ENCODE measurements at places on chromosomes 2 and 18.
A peak's percentile ranks its signal among the peaks of the same experiment; 100 is the strongest.

DNA sequence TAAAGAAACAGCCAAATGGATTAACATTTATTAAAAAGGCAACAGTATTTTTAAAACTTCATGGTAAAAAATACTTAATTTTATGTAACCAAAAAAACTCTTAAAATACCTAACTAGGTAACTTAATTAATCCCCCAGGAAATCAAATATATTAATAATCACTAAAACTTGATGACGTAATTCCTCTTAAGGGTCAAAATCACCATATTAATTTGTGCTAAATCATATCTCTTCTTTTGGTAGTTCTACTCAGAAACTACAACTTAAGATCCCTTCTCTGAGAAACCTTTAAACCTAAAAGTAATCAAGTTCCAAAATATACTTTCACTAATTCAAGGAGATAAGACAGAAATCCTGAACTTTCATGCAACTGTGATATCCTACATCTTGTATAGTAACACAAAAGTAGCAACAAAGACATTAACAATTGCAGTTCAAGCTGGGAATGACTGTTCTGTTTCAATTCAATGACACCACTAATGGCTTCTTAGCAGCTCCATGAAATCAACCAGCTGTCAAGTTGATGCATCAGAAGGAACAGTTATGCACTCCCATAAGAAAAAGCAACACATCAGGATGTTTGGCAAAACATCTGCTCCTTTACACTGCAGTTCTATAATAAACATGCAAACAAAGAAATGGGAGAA lies 4.0 kb downstream of the BAZ2B start:
- peak; percentile 45 for DNase-seq

DNA sequence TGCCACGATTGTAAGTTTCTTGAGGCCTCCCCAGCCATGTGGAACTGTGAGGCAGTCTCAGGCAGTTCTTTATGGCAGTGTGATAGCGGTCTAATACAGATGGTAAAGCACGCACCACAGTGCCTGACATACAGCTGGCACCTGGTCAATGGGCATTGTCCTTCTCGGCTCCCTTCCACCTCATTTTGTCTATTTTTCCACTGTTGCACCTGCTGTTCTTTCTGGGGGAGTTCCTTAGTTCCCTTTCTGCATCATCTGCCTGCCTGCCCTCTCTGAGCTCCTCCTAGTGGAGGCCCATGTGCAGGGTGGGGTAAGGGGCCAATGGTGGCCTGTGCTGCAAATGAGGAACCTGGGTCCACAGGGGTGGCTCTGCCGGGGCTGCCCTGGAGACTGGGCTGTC lies 157.6 kb downstream of the LPIN1 start:
- DNase-seq, result no peak

GRCh38 chr2:224646242-224646846 lies 61.2 kb upstream of the CUL3 start:
- DNase-seq, result peak; percentile 11

DNA sequence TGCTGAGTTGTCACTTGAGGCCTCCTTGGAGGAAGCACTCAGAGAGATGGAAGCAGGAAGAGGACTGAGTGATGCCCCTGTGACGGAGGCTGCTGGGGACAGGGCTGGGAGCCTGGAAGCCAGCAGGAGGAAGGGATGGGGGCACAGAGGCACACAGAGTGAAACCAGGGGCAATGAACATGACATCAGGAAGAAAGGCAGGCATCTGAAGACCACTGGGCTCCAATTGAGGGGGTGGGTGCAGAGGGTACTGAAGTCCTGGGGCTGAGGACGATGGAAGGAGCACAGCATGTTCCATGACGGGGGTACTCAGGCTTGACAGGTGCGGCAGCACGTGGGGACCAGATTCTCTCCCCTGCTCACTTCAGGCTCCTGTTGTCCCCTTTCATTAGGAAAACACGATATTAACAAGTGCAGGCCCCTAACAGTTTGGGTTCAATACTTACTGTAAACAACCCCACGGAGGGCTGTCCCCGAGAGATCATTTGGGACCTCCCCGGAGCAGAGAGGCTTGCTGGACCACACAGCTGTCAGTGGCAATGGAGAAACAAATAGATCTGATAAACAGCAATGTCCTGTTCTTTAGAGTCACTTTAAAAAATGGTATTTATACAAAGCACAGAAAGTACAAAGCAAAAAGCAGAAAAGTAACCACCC lies 8.7 kb downstream of the INPP5D start:
- no peak for DNase-seq

DNA sequence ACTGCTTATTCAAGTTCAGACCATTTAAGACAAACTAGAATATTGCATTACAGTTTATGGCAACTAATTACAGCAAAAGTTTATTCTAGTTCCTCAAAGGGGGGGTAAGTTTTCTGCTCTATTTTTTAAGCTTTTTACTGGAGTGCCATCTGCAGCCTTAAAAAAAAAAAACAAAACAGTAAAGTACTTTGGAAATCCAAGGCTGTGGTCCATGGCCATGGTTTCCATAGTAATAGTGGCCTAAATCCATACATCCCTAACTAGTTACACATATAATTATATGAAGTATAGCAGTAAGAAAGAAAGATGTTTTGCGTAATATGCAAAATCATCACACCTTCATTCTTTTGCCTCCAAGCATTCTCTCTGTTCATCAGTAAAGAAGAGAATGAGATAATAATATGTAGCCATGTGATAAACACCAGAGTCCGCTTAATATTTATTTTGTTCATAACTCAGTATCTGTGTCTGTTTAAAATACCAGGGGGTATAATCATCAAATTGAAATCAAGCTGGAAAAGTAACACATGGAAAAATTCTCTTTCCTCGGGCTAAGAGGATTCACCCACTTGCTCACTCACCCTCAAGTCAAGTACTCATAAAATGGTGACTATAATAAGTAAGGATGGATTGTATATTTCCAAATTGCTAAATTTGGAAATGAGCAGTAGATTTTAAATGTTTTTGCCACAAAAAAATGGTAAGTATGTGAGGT lies 301.1 kb upstream of the RND3 start:
- DNase-seq, result no peak

DNA sequence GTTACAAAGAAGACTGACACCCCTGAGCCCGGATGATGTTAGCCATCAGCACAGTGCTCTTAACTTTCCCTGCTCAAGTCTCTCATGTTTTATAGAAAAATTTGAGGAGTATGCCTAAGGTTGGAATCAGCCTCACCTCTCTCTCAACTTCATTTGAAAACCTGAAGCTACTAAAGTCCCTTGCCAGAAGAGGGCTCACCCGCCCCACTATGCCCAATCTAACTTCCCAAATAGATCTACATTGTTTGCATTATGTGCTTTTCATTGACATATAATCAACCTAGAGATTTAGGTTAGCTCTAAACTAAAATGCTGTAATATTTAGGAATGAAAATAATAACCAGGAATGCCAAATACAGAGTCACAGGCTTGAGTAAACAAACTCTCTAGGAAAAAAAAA lies 305.4 kb downstream of the NCKAP5 start:
- DNase-seq, result peak; percentile 17
